ENCODE measurements at places on chromosomes 1 and 21.

- no peak for DNase-seq
These were observed 6.2 kb downstream of the NPHP4 start for GRCh38 chr1:5986018-5986417.

GRCh38 chr1:10033359-10033845, 644 bp downstream of the UBE4B start:
- peak; percentile 59 for DNase-seq

DNA sequence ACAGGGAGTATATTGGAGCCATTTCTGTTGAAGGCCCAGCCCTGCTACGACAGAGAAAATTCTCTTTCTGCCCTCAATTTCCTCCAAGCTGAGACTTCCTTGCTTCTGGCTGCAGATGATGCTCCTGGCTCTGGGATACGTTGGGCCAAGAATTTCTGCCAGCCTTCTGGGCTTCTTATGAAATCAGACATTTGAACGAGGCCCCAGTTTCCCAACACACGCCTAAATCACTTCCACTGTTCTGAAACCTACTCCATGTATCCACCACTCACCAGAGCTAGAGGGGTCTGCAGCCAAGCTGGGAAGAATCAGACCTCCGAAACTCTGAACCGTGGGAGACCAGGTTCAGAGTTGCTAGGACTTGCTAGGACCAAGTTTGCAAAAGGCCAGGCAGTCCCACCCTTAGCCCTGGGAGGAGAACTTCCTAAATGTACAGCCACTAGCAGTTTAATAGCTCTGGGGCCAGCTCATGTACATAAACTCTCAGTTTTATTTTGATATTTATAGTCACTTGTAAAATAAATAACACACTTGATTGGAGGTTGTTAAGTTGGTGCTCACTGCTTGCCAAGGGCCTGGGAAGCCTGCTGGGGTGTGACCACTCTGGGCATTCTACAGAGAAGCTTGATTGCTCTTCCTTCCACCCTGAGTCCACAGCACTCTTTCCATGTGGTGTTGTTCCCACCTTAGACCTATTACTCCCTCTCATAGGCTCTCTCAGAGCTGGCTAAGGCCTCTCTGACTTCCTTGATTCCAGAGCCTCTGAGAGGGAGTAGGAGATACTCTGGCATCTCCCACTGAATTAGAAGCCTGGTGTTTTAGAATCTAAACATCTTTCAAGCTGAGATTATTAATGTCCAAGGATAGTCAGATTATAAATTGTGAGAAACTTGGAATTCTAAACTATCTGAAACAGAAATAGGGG, 83.4 kb upstream of the TRABD2B start:
- DNase-seq = no peak

DNA sequence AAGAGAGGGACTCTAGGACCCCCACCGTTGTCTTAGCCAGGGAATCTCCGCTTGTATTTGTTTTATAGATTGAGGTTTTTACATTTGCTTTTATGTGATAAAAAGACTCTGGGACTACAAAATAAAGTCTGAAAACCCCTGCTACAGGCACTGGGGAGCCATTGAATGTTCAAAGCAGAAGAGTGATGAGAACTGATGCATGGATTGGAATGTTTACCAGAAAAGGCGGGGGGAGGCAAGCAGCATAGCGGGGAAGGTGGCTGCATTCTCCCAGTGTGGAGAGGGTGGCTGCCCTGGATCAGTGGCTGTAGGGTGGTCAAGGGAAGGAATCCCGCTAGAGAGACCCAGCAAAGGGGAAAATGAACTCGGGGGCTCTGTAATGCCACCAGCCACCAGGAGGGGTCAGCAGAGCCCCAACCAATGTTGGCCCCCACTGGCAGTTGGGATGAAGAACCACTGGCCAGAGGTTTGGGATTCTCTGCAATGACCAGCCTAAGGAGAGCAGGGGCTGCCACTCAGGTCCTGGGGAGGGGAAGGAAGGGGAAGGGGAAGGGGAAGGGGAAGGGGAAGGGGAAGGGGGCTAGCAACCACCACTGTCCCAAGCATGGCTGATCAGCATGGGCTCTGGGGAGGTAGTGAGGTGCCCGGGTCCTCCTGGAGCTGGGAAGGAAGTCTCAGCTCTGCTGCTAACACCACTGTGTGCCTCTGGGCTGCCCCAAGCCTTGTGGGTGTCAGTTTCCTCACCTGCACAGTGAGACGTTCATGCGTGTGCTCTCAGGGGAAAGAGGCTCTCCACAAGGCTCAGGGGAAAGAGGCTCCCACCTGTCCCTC, 19.2 kb upstream of the PEF1 start:
- DNase-seq = peak; percentile 43

- no peak for DNase-seq
These were observed 14.9 kb downstream of the ZBTB18 start for GRCh38 chr1:244065960-244066388.

GRCh38 chr1:116322752-116323405, 50.2 kb upstream of the ATP1A1 start:
- no peak for DNase-seq

DNA sequence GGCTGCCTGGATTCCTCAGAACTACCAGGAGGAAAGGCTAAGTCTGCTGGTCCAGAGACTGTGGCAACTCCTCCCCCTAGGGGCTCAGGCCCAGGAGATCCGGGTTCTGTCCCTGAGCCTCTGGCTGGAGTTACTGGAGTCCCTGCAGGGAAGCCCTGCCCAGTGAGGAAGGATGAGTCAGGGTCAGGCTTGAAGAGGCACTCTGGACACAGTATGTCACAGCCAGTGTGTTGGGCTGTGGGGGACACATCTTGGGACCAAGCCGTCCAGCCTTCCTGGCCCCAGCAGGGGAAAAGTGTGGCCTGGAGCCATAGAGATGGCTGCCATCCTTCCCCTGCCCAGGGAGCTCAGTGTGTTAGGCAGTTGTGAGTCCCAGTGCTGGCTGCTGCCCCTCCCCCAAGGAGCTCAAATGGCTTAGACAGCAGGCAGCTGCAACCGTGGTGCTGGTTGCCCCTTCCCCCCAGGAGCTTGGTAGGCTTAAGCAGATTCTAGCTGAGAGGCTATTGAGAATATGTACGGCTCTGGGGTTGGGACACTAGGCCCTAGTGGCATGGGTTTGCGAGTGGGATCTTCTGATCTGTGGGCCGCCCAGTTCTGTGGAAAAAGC, 28.2 kb upstream of the RABGAP1L start:
- DNase-seq = no peak

DNA sequence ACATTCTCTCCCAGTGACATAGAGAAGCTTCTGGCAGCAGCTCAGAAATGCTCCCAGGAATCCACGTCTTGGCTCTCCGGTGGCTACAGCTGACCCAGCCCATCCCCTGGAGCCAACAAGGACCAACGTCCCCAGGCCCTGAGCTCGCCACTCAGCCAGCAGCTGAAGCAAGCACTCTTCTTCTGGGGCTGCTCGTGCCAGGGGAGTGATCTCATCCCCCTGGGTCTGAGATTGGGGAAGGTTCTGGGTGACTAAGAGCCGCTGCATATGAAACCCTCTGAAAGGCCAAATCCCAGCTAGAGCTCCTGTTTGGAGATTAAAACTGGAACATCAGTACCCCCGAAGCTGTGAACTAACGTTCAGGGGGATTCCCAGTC, 487.9 kb downstream of the NPHP4 start:
- no peak for DNase-seq

- DNase-seq = no peak
These were observed 33.5 kb downstream of the KCNC4 start for GRCh38 chr1:110243574-110243973.

DNA sequence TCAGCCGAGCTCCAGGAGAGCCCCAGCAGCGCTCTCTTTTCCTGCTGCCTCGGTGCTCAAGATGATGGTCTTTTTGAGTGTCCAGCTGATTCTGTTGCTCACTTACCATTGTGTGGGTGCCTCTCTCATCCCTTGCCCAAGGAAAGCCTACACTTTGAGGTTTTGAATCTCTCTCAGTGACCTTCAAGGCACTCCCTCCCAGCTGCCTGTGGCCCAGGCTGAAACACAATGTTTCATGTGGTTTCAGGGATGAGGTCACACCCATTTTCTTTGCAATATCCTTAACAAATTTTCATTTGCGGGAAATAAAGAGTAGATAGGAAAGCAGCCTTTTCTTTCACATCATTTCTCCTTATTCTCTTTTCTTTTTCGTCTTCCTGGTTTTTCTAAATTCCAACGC, 12.6 kb upstream of the MRPS14 start:
- DNase-seq = no peak

- no peak for DNase-seq
These were observed 20.2 kb upstream of the SLFNL1 start for GRCh38 chr1:41041614-41042270.

DNA sequence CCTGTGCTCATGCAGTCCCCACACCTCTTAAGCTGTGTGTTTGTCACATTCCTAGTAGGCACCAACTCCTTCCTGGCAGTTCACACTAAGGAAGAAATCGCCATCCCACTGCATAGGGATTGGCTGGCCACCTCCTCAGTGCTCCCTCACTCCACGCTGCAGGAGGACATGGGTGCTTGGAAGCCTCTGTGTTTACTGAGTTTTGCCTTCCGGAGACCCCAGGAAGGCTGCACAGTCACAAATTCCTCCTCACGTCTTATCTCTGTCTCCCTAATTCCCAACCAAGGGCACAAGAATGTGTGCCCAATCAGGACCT, 93.8 kb upstream of the GALNT2 start:
- no peak for DNase-seq

GRCh38 chr1:227912866-227913265, 34.9 kb downstream of the WNT9A start:
- DNase-seq = no peak

DNA sequence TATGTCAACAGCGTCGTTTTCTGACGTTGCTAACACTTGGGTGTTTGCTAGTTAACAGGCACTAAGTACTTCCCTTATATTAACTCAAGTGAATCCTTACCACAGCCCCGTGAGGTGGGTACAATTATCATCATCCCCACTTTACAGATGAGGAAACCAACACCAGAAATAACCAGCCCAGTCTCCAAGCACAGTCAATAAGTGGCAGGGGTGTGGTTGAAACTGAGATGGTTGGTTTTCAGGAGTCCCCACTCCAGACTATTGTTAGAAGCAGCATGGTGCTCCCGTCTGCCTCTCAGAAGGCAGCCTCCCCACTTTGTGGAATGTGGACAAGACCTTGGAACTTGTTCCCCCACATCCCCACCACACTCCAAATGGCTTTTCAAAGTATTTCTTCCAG, 45.7 kb upstream of the ACOT11 start:
- DNase-seq = no peak

GRCh38 chr1:214791961-214792360, 189.0 kb downstream of the CENPF start:
- no peak for DNase-seq

- no peak for DNase-seq
These were observed 26.6 kb downstream of the SRSF11 start for GRCh38 chr1:70247768-70248167.

- DNase-seq = no peak
These were observed 114.6 kb upstream of the ARHGEF16 start for GRCh38 chr1:3339856-3340255.

DNA sequence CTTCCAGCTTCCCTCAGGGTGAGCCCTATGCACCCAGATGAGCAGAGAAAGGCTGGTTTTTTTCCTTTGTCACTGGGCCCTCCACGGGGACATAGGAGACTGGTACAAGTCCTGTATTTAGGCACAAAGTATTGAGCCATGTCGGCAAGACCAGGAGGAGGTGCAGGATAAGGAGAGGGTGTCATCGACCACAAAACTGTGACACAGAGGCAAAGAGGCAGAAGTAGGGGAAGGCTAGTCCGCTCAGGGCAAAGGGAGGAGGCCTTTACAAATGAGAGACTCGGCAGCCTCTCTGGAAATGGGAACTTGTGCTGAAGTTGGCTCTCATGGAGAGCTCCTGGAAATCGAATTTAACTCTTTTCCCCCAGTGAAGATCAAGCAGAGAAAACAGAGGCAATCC, 70.7 kb upstream of the CAMK1G start:
- no peak for DNase-seq

GRCh38 chr1:214550013-214550856, 1.2 kb downstream of the PTPN14 start:
- no peak for DNase-seq

GRCh38 chr1:150764617-150765101, 919 bp downstream of the CTSS start:
- DNase-seq = no peak

DNA sequence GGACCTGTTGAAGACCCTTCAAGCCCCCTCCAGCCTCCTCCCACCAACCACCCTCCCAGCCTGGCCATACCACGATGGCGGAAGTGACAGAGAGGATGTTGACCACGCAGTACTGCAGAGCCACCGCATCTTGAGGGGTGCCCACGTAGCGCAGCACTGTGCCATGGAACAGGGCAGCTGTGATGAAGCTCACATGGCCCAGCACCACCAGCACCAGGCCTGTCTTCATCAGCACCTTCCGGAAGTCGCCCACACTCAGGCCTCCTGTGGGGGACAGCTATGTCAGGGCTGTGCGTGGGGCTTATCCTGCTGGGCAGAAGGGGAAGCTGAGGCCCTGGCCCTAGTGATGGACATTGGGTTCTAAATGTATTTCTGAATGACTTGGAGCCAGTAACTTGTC, 3.1 kb downstream of the TMEM54 start:
- no peak for DNase-seq

DNA sequence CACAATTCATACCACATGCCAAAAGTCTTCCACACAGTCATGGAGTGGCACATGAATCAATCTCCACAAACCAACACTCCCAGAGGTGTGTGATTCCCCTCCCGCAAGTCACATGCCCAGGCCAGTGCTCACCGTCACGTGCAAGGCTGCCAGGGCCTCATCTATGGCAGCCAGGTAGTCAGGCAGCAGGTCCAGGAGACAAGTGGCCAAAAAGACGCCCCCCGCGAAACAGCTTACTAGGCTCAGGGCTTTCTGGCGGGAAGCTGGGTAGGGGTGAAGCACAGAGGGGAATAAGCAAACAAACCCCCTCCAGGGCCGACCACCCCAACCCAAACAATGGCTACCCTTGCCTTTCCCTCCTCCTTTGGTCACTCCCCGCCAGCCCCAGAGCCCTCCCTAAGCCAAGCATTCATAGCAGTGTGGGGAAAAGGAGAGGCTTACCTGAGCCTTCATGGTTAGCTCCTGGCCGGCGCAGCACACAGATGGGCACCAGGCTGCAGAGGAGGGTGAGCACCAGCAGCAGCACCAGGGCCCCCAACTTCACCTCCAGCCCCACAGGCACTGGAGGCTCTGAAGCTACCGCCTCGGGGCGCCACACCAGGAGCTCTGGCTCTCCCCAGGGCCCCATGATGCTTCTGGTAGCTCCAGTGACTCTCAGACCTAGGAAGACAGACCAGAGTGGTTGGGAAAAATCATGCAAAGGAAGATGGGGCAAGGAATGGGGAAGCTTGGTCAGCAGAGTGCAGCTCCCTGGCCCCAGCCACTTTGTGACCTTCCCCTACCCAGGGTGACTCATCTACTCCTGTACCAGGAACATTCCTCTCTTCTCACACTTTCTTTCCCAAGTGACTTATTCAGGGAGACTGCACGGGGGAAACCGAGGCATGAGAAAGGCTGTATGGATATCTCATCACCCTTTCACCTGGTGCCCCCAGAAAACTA, 978 bp downstream of the SLC39A1 start:
- no peak for DNase-seq

DNA sequence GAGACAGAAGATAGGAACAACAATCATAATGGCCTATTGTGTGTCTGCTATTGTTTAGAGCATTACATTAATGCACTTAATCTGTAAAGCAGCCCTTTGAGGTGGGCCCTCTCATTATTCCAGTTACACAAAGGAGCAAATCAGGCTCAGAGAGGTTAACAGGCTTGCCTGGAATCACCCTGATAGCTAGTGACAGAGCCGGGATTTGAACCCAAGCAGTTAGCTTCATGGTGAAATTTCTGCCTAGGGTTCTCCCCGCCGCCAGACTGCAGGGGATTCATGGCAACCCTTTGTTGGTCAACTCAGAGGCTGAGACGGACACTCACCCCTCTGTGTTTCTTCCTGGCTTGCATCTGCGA, 7.1 kb downstream of the HEYL start:
- DNase-seq = no peak

All from hematopoietic multipotent progenitor cell treated with erythropoietin and hydrocortisone succinate and interleukin-3 and kit ligand, for 8 days (in vitro differentiated cells).